ENCODE measurements at places on chromosomes 3 and 15.

DNA sequence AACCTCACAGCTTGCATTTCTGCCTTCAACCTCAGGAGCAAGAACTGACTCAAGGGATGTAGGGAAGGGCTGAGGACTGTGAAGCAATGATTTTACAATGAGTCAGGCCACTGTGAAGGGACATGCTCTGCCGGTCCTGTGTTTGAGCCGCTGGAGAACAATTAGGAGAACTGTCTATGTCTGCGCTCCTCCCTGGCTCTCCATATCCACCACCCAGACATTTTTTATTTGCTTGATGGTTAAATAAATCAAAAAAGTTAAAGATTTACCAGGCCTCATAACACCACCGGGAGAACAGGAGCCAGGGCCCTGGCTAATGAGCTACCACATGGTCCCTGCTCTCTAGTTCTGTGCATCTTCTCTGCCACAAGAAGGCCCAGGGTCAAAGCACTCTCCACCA is 29.6 kb downstream of the SEC61A1 start:
- DNase-seq = no peak

- no peak for DNase-seq
These were observed 1.4 kb downstream of the CACNA2D3 start for GRCh38 chr3:54123776-54124196.

DNA sequence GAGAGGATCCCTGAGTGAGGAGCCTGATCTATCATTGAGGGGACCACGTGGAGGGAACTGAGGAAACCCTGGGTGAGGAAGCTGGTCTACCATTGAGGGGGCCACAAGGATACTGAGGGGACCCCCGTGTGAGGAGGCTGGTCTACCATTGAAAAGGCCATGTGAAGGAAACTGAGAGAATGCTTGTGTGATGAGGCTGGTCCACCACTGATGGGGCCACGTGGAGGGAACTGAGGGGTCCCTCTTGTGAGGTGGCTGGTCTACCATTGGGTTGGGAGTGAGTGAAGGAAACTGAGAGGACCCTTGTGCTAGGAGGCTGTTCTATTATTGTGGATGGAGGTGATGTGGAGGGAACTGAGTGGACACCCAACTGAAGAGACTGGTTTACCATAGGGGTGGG is 161.3 kb downstream of the FBLN2 start:
- DNase-seq = no peak

DNA sequence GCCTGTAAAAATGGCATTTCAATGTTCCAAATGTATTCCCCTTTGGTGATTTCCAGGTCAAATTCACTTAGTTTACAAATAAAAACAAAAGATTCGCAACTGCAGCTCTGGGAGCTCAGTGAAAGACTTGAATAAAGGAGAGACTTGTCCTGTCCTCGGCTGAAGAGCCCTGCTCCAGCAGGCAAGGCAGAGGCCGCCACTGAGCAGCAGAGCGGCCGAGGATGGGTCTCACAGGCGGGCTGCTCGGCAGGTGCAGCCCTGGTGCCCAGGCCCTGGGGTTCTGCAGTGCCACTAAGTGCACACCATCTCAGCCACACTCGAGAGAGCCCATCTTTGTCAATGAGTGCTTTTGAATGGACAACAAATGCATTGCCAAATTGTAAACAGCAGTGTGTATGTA is 856.2 kb downstream of the AGBL1 start:
- DNase-seq = no peak

DNA sequence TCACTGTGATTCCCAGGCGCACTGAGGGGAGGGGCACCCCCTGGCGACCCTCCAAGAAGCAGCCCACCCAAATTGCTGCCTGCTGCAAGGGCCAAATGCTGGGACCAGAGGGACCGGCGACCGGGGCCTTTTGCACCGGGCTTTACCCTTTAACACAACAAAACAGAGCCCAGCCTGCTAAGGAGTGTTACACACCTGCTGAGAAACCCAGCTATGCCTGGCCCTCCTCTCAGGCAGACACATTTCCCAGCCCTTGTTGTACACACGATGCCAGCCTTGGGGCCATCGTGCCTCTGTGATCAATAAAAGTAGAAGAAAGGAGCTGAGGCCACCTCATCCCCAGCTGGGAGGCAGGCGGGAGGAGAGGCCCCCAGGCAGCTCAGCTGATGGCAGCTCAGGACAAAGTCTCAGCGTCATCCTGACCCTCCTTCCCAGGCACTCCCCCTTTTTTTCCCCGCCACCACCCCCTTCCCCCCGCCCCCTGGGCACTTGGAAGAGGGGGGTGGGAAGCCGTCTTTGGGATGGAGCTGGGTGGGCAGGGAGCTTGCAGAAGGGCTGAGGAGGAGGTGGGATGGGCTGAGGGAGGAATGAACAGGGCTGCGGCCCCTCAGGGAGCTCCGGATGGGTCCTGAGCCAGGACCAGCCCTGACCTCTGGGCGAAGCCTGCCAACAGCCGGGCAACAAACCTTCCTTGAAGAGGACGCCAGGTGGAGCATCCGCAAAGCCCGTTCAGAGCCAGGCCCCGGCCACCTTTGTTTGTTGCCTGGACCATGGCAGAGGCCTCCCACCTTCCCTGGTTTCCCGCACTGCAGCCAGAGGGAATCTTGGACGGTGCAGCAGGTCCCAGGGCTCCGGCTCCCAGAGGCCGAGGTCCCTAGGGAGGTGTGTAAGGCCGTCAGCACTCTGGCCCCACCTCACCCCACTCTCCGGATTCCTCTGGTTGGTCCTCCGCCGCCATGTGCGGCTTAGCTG is 45.9 kb upstream of the SEC61A1 start:
- DNase-seq = no peak

GRCh38 chr3:64578797-64579196 is 109.0 kb downstream of the ADAMTS9 start:
- DNase-seq = no peak

GRCh38 chr3:23826382-23827064 is 20.8 kb downstream of the UBE2E1 start:
- no peak for DNase-seq

DNA sequence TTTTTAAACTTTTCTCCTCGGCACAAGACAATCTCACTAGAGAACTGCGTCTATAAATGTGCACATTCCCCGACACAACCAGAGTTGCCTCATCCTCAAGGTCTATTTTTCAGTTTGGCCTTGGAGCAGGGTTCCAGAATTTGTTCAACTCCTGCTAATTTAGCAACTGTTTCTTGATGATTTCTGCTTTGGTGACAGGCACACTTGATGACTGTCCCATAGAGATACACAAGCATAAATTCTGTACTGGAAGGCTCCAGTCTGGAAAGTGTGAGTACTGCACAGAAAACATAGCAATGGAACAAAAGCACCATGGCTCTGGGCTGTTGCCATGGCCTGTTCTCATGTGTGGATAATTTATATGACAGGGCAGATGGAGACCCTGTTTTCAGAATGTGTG is 379.6 kb upstream of the PDZRN3 start:
- no peak for DNase-seq

GRCh38 chr3:61181874-61182273 is 69.4 kb downstream of the FHIT start:
- no peak for DNase-seq

Data from CD4-positive, alpha-beta T cell (primary cell).